ENCODE measurements at places on chromosomes 3 and 15. TPM values are rescaled to one million over a fixed set of nuclear protein-coding genes. Genes with fewer than 3 reads are reported as not detected.

GRCh38 chr3:59127071-59127470 is 77.2 kb upstream of the CFAP20DC start:
- DNase-seq, result no peak

- no peak for DNase-seq
Measured at GRCh38 chr3:66398228-66399025, 102.4 kb downstream of the LRIG1 start.

GRCh38 chr15:101139986-101140696 is 111.7 kb downstream of the CHSY1 start:
- DNase-seq, result no peak

DNA sequence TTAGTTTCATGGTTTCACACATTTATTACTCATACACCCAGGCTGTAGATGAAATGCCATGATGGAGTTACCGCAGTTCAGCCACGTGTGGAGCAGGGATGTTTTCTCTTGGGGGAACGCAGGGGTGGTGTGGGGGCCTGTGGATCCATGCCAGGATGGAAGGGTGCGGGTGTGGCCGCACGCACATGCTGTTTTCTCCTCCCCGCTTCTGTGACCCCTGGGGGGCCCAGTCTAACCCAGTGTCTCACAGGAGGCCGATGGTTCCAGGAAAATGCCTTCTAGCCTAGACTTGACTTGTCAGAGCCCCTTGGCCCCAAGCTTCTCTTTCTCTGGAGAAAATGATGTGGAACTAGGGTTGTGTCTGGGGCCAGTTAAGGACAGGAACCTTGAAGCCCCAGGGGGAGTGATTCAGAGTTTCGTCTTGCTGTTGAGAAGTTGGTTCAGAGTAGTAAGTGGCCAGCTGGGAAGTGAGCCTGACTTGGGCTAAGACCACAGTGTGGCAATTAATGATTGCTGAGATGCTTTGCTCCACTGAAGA is 240.4 kb upstream of the BHLHE40 start:
- no peak for DNase-seq

- no peak for DNase-seq
Measured at GRCh38 chr3:150899141-150899540, 6.1 kb downstream of the MINDY4B start.

GRCh38 chr3:104411757-104412156 is 955.0 kb upstream of the ALCAM start:
- no peak for DNase-seq

DNA sequence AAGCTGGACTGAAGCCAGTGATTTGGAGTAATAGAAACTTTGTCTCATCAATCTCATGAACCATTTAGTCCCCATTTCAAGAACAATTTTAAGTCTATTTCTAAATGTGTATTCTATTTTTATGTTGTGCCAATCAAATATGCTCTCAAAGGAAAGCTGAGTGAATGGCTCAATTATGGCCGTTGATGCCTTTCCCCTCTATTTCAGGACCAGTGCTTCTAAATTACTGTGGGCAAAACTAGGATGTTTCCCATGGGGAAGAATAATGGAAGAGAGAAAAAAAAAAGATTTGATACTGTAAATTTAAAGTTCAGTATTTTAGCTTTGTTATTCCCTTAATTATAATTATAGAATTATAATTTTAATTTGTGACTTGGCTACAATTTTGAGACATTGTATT is 110.1 kb downstream of the CADM2 start:
- no peak for DNase-seq

- DNase-seq, result no peak
Measured at GRCh38 chr3:114331007-114331406, 37.2 kb downstream of the TIGIT start.

GRCh38 chr3:154943981-154944380 is 136.1 kb upstream of the MME start:
- no peak for DNase-seq

DNA sequence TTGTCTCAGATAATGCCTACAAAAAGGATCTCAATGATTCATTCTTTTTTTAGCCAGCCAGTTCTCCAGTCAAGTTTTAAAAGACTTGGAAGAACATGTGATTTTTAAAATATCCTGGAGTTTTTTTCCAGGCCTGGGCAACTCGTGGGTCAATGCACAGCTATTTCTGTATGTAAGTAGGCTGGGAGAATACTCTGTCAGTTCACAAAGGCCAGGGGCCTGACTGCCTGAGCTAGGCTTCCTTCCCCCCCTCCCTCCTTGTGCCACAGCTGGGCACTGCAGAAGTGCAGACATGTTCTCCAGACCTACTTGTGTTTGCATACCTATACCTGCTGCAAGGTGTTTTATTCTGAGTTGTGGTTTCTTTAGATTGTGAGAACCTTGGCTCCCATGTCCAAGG is 43.7 kb downstream of the CTDSPL start:
- no peak for DNase-seq

DNA sequence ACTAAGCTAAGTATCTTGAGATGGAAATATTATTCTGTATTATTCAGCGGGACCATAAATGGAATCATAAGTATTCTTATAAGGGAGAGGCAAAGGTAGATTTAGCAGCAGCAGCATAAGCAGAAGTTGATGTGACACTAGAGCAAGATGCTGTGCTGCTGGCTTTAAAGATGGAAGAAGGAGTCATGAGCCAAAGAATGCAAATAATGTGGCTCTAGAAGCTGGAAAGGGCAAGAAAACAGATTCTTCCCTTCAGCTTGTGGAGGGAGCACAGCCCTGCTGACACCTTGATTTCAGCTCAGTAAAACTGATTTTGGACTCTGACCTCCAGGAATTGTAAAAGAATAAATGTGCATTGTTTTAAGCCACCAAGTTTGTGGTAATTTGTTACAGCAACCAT is 144.2 kb upstream of the ANKRD28 start:
- no peak for DNase-seq

DNA sequence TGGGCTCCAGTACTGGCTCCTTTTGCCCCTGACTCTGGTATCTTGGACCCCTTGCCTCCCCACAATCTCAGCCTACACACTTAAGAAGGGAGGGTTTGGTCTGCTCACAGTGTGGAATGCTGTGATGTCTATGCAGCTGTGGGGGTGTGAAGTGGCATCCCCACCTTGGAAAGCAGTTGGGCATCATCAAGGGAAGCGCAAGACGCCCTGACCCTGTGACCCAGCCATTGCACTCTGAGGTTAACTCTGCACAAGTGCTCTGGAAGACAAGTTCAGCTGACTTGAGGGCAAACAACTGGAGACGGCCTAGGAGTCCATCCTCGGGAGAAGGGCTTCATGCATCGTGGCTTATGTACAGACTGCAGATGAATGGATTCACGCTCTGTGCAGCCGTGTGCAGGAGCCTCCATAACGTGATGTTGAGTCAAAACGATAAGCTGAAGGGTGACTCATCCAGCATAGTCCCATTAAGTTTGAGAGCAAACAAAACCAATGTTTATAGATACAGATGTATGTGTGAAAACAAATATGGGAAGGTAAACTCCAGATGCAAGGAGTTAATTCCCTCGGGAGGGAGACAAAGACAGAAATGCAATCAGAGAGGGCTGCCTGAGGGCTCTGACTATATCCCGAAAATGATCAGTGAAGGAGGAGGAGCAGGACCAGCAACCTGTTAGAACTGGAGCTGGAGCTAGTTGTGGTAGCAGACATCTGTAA is 86.8 kb downstream of the LSM3 start:
- no peak for DNase-seq

DNA sequence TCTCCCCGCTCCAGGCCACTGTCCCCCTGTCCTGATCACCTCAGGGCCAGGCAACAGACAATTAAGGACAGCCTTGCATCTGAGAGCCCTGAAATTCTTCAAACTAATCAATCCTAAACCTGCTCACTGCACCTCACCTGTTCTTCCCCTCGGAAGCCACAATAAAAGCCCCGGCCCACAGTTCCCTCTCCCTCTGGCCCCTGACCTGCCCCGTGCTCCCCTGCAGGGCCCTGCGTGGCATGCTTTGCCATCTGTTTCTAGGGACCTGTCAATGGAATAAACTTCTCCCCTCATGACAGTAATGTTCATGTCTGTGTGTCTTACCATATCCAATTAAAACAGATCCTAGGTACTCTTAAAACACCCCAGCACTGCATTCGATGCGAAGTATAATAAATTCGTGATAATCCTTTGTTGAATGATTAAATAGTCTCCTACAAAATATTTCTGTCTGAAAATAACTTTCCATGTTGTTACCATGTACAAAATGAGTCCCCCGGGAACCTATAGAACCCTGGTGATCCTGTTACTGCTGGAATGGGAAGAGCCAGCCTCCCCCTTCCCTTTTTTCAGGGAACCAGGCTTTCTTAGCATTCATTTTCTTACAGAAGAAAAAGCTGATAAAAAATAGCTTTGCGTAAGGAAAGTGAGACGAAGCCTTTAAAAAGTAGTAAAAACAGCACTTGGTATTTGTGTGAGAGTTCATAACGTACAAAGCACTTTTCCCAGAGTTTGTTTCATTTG is 59.0 kb downstream of the ABTB1 start:
- DNase-seq, result no peak

DNA sequence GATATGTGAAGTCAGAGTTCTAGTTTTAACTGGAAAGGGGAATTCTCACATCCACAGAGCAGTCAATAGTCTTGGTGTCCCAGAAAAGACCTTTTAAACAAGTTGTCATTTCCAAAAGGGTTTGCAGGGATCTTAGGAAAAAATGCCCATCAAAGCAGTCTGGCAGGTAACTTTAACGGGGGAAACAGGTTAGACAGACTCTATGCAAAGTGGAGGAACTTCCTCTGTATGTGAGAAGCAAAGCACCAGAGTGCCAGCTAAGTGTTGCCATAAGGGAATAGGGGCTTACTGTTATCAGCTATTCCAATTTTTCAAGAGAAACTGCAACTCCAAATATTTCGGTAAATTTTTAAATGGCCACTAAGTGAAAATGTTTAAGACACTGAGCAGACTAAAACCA is 307.9 kb upstream of the MDFIC2 start:
- no peak for DNase-seq

- DNase-seq, result no peak
Measured at GRCh38 chr3:35565048-35565447, 74.3 kb upstream of the ARPP21 start.

DNA sequence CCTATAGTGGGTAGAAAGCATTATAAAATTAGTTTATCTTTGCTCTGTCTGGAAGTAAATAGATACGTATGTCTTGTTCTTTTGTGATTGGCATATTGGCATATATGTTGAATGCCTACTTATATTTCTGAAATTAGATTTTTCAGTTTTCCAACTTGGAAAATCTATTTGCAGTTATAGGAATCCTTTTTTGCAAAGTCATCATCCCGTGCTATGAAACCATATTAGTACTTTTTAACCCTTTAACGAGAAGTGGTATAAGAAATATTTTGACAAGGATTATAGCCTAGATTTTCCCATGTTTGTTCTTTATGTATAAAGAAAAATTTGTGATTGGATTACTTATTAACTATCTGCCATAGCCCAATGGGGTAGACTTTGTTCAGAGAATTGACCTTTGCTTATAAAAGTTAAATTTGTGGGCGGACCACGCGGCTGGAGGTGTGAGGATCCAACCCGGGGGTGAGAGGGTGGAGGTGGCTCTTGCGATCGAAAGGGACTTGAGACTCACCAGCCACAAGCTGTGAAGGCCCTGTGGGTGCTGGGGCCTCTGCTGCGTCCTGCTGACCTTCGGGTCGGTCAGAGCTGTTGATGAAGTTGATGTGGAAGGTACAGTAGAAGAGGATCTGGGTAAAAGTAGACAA is 5.9 kb downstream of the LRRC28 start:
- no peak for DNase-seq

DNA sequence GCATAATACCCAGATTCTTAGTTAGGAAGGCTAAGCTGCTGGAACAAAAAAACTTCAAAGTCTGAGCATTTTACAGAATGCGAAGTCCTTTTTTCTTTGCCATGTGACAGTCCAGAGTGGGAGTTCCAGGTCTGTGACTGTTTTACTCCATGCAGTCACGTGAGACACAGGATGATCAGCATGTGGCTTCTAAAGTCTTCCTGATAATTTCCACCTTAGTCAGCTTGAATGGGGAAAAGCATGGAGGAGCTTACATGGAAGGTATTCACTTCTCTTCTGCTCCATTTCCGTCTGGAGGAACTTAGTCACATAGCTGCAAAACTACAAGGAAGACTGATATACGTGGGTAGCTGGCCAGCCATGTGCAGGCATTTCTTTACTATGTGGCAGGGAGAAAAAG is 1.7 kb downstream of the SNTN start:
- no peak for DNase-seq

DNA sequence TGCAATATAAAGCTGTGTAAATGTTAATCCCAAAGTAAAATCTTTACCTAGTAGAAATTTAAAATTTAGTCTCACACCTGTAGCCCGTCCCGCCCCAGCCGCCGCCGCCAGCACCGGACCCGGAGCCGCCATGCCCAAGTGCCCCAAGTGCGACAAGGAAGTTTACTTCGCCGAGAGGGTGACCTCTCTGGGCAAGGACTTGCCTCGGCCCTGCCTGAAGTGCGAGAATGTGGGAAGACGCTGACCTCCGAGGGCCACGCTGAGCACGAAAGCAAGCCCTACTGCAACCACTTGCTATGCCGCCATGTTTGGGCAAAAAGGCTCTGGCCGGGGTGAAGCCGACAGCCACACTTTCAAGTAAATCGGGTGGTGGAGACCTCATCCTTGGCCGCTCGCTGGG is 22.1 kb upstream of the TOP2B start:
- no peak for DNase-seq

DNA sequence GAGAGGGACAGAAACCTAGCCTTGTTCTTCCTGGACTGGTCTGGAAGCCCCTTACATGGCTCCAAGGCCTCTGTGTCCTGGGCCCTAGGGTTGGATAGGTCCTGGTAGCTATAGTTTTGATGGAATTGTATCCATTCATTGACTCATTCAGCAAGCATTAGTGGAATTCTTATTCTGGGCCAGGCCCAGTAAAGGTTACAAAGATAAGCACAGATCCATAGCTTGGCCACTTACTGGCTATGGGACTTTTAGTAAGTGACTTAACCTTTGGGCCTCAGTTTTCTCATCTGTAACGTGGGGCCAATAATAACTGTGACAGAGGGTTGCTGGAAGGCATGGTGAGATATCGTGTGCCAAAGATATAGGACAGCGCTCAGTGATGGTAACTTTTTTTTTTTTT is 13.6 kb upstream of the DAG1 start:
- no peak for DNase-seq

DNA sequence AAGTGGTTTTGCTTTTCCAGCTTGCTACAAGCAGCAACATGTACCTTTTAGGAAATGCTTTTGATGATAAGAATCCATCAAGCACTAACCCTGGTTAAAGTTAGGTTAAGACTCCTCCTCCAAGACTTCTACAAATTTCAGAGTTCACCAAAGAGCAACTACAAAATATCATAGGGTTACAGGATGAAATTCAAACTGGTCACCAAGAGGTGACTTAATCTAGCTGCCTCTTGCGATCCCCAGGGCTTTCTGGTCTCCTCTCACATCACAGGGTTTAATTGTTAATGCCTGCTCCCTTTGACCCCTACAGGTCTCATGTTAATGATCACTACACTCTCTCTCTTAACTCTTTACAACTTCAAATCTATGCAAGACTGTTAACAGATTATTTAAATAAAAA is 66.5 kb downstream of the DPH6 start:
- no peak for DNase-seq

MINAR1 gene
- 0.51 TPM for total RNA-seq

LOXL1 gene
- 1.5 TPM for total RNA-seq

GOLGA6D gene
- total RNA-seq, result not detected

PLSCR2 gene
- total RNA-seq, result not detected

GRAMD1C gene
- 0.47 TPM for total RNA-seq

SOX2 gene
- not detected for total RNA-seq
